ENCODE measurements at places on chromosomes 11 and 22.
A peak's percentile ranks its signal among the peaks of the same experiment; 100 is the strongest.

DNA sequence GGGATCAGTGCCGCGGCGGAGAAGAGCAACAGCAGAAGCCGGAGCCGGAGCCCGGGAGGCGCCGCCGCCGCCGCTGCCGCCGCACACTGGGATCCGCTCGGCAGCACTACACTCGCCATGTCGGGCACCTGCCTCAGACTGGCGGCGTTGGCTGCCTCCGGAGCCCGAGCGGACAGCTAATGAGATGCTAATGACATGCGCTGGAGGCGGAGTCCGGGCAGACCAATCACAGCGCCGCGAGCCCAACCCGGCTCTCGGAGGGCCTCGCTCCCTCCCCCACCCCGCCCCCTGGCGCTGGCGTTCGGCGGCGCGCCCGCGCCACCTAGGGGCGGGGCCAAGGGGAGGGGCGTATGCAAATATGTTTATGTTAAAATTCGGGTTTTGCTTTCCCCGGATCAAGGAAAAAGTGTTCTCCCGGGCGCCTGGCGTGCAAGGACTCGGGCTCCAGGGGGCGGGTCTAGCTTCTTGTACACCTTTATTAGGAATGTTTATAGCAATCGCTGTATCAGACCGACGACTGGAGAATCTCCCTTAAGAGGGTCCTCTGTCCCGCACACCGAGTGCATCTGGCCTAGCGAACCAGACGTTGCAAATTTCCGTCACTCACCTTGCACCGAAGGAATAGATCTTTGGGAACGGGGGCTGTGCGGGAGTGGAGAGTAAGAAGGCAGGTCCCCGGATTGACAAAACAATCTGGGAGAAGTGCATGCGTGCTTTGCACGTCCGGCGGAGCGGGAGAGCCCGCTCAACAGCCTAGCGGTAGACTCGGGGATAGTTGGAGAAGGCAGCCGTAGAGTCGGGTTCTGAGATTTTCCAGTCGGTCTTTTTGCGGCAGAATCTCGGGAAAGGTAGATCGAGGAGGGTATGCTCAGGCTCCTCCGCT is at the start of gene CADM1:
Gene CADM1, minus strand, starts transcription at position 140 of the 883 bp plus-strand sequence.
- DNase-seq = peak; percentile 45

DNA sequence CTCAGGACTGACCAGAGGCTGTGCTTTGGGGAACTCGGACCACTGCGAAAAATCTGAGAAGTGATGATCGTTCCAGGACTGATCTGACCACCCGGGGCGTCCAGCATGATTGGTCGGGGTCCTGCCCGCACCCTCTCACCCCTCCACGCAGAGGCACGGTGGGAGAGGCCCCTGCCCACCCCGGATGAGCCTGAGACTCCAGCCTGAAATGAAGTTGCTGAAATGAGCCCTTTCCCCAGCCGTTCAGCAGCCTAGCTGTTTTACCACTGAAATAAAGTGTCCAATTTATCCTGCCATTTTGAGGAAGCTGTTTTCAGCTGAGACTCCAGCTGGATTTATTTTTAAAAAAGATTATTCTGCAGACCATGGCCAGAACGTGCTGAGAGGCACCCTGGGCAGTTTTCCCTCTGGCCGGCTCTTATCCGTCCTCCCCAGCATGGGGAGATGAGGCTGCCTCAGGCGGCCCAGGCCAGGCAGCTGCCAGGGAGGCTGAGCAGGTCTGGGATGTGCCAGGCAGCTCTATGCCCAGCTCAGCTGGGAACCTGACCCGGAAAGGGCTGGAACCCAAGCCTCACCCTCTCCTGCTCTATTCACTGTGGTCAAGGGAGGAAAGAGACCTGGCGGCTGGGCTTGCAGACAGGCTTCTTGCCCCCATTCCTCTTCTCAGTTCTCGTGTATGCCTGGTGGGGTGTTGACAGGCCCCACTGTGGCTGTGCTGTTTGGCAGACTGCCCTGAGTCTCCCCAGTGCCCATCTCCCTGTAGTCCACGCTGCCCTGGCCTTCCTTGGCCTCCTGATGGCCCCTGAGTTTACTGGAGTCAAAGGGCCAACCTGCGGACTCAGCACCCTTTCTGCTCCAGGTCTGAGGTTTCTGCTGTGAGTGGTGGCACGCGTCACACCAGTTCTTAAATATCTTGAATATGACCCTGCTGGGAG is 161.0 kb upstream of the B3GAT1 start:
- no peak for DNase-seq

- no peak for DNase-seq
Observed at GRCh38 chr11:120863359-120863758, 160.5 kb upstream of the TBCEL start.

GRCh38 chr22:35725521-35725920 is 7.8 kb downstream of the APOL5 start:
- DNase-seq = no peak
